Fibroblast of lung (primary cell): ENCODE measurements at places on chromosomes 3 and 15. TPM values are rescaled to one million over a fixed set of nuclear protein-coding genes. Genes with fewer than 3 reads are reported as not detected.

The CCDC33 gene
- total RNA-seq: not detected in 2 replicates

The FANCD2 gene
- 2.1 and 7.1 TPM in 2 replicates for total RNA-seq

DNA sequence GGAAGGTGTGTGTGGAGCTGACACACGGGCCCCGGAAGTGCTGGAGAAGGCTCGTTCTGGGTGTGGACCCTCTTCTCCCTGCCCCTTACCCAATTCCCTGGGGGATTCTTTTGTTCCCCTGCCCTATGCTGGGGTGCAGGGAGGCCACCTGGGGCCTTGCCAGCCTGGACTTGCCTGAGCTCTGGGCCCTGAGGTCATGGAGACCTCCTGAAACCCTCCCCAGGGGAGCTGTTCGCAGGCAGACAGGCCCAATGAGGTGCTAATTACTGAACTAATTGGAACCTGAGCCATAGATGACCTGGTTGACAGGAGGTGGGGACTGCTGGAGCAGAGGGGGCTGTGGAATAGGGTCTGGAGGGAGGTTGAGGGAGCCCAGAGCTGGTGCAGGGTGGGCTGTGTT, 9.4 kb upstream of the C15orf39 start:
- no peaks in the 10 kb centered on the region for H3K4me1 ChIP-seq
- H3K27ac ChIP-seq: no peak overlapping the region
- peaks cover 8% of the 10 kb centered on the region for H3K27me3 ChIP-seq
- H3K36me3 ChIP-seq: no peaks in the 10 kb centered on the region
- DNase-seq: no peak

The AMIGO3 gene
- total RNA-seq: under 0.01 and 0.33 TPM in 2 replicates

- DNase-seq: no peak
- H3K36me3 ChIP-seq: no peaks in the 10 kb centered on the region
- H3K27ac ChIP-seq: no peak overlapping the region
- no peaks in the 10 kb centered on the region for H3K27me3 ChIP-seq
- no peaks in the 10 kb centered on the region for H3K4me1 ChIP-seq
Measured at GRCh38 chr3:79178471-79179180, 589.2 kb downstream of the ROBO1 start.
